NCI-H1930 (cell line): ENCODE measurements at places on chromosomes 12 and 14.

DNA sequence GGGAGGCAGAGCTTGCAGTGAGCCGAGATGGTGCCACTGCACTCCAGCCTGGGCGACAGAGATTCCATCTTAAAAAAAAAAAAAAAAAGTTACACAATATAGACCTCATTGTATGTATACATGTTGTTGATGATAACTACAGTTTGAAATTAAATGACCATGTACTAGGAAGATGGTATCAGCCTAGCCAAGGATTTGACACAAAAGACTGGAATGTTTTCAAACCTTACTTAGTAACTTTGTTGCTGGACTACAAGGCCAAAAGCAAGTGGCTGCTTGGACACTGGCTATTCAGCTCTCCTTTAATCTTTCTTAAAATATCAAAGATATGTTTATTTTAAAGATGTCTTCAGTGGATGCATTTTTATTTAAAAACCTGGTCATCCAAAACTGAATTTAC is 18.9 kb upstream of the NUDT4 start:
- DNase-seq = no peak

DNA sequence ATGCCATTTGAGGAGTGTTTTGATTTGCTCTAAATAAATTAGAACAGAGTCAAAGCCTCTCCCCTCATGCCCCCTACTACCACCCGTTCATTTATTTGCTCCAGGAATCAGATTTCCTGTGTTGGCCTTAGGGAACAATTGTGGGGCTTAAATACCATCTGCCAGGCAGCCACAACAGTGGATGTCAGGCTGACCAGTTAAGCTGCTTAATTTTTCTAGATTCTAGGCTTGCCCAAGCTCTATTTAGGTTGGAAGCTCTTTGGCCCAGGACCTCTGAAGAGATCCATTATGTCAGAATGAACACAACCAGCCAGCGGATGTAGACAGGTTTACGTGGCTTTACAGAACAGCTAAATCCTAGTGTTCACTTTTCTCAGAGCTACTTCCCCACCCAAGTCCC is 1.0 kb upstream of the TIMELESS start:
- DNase-seq = no peak

GRCh38 chr12:77514511-77514910 is 316.2 kb upstream of the NAV3 start:
- DNase-seq = no peak

DNA sequence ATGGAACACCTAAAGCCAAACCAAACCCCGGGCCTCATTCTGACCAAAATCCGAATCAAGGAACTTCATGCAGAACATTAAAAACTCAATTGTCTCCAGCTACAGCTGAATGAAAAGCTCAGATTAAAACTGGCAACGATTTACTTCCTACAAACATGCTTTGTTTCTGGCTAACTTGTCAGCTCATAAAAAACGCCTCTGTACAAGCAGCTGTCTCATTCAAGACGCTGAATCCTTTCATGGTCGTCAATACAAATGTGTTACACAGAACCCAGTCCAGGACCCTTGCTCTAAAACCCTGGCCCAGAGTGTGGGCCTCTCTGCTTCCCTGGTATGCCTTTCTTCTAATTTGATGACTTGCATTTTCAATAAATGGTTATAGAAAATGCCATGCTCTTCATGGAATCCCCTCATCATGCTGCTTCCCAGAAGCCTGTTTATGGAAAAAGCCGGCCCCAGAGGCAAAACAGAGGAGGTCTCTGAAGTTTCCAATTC is 183.1 kb downstream of the PHLDA1 start:
- no peak for DNase-seq

- DNase-seq = no peak
Measured at GRCh38 chr14:101234999-101235334, 326.3 kb upstream of the DIO3 start.
